ENCODE measurements at places on chromosomes 6 and 20.
A peak's percentile ranks its signal among the peaks of the same experiment; 100 is the strongest.

- no peak for DNase-seq
Measured at GRCh38 chr6:125018136-125018535, 55.9 kb downstream of the RNF217 start.

- DNase-seq = no peak
Measured at GRCh38 chr20:63295018-63295417, 2.0 kb downstream of the COL20A1 start.

DNA sequence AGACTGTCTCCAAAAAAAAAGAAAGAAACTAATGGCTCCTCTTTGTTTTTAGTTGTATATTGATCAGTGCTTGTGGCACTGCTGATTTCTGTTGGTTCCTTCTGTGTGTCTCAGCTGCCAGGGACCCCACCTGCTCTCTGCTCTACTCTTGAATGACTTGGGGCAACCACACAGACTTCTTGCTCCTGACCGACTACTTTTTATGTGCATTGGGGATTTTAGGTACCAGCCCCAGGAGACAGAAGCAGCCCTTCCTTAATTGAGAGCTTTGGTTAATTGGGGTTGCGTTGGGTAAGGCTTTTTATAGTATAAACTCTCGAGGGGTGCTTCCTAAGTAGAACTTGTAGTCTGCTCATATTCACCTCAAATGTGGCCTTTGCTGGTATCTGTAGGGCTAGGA lies 6.9 kb downstream of the STK35 start:
- no peak for DNase-seq

DNA sequence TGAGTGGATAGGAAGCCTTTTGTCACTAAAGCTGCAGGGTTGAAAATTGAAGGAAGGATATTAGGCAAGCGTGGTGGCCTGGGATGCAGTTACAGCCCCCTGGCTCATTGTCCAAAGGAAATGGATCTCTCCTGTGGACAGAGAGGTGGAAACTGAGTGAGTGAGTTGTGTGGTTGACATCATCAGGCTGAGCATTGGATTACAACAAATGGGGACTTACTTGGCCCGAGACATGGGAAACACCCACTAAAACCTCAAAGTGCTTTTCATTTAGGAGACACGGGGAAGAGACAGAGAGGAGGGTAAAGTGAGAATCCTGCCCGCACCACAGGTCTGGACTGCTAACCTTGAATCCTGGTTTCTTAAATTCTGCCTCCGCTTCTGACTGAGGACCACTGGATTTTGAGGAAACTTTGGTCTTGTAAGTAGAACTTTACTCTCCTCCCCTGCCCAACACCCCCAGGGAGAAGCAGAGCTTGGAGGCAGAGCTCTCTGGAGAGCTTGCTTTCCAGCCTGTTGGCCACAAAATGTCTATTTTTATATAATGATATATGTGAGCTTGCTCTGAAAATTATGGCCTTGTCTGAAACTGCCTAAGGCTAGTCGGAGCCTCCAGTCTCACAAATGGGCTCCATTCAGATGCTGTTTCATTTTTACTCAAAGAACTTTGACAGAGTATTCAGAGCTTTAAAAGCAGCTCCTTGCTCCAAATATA lies at the start of gene PKIG:
TSS of gene PKIG (plus strand) at position 269 of the 715 bp plus-strand sequence. CDS start 31,978 bp downstream, outside the sequence.
- peak; percentile 82 for DNase-seq
